NCI-H69 (cell line): ENCODE measurements at places on chromosomes 2 and 18.

DNA sequence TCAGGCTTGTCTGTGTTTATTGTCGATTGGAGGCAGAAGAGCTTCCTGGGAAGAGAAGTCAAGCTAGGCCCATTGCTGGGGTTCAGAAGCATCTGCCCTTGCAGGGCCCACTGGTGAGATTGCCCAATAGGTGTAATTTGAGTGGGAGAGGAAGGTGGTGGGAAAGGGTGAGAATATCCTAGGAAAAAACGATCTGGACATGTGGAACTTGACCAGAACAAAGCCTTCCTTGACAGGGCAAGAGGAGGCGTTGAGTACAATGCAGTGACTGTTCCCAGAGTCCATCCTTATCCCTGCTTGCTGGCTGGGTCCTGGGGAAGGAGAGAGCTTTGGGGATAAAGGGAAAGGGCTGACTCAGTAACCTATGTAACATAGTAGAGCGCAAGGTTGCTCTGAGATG lies 27.1 kb downstream of the NABP1 start:
- no peak for DNase-seq

DNA sequence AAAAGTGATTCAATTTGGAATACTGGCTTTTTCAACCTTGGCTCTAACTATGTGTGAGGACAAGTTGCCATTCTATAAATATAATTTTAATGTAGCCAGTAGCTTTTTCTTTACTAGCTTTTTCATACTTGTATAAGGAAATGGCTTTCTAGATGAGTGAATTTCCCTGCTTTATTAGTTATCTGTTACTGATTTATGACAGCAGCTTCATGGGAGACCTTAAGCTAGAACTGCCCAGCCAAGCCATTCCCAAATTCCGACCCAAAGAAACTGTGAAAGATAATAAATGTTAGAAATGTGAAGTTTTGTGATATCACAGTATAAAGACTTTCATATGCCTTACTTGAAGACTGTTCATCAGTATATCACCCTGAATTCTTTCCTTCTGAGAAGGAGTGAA lies 32.3 kb downstream of the BABAM2 start:
- DNase-seq, result no peak

DNA sequence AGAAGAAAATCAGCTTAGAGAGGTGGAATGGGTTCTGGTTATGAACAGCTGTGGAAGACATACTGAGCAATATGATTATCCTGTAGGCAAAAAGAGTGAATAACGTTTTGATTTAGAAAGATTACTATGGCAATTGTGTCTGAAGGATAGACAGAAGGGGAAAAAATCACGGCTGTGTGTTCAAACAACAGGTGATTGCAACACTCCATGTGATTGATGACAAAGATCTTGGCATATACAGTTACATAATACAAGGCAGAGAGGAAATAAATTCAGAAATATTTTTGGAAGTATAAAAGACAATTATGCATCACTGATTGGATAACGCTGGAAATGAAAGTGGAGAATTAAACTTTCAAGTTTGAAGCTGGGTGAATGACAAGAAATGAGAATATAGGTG lies 58.5 kb upstream of the KCNJ3 start:
- peak; percentile 27 for DNase-seq

DNA sequence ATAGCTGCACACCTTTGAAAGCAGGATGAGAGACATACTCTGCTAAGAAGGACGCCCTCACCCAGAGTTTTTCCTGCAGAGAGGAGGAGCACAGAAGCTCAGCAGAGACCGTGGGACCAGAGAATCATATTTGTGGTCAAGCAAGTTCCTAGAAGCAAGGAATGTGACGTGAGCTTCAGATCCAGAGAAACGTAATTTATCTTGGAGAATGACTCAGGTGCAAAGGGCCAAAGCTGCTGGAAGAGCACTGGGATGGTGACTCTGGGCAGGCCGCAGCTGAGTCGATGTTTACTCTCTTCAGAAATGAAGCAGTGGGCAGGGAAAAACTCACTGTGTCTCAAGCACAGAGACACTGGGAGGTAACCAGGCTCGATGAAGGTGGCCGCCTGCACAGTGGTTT lies 50.1 kb upstream of the IGFBP2 start:
- DNase-seq, result no peak

DNA sequence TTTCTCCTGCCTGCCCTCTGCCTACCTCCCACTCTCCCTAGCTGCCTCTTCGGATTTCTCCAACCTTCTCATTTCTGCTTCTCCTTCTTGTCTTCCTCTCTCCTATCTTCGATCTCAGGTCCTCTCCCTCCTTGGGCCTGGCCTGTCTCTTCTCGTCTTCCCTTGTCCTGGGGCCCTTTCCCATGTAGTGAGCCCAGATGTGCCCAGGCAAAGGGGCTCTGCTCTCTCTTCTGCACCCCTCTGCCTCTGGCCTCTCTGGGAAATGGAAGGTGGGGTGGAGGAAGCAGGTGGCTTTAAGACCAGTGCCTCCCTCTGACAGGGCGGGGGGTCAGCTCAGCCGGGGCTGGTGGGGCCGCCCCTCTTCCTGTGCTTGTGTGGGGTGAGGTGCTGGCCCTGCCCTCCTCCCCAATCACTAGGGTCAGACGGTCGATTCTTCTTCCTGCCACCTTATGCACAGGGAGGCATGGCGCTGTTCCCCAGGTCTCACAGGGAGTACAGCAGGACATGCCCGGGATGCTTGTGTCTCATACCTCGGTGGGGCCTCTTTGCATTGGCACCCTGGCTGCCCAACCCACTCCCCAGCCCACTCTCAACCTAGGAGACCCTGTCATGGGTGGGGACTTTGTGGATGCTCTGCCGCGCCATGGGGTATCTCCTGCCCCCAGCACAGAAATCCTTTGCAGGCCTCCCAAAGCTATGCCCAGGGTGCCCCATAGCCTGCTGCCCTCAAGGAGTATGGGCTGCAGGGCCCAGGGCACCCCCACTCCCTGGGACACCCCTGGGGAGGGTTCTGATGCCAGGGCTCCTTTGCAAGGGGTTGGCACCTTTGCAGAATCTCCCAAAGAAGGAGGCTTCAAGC lies 213.8 kb upstream of the HAAO start:
- no peak for DNase-seq

DNA sequence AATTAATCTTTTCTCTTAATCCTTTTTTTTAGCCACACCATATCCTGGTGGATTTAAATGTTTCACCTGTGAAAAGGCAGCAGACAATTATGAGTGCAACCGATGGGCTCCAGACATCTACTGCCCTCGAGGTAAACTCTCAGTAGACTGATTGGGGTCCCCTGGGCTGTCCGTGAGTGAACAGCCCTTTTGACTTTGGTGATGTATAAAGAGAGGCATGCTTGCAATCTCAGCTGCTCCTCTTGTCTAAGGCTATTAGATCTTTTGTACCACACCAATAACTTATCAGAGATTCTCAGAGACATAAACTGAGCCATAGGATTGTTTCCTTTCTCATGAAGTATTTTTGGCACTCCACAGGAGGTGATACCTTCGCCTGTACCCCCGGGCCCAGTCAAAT lies 118.6 kb downstream of the LYPD6 start:
- no peak for DNase-seq

DNA sequence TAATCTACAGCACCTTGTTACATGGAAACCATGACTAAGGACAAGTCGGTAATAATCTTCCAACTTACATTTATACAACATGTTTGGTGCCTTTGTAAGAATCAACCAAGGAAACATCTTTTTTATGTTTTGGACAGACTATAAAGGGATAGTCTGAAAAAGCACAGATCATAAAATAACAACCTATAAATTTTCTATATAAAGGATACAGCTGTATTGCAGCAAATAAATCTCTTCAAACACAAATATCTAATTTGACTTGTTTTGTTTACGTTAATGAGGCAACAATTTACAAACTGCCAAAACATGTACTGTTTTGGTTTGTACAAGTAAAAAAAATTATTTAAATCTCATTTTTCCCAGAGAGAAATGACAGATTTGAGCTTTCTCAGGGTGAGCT lies 92.5 kb downstream of the SRBD1 start:
- DNase-seq, result no peak

DNA sequence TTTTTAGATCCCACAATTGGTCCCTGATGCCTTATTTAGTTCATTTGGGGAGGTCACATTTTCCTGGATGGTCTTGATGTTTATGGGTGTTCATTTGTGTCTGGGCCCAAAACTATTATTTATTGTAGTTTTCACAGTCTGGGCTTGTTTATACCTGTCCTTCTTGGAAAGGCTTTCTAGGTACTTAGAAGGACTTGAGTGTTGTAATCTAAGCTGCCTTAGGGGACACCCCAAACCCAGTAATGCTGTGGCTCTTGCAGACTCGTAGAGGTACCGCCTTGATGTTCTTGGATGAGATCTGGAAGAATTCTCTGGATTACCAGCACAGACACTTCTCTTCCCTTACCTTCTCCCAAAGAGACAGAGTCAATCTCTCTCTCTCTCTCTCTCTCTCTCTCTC lies 25.0 kb upstream of the ITSN2 start:
- DNase-seq, result no peak

DNA sequence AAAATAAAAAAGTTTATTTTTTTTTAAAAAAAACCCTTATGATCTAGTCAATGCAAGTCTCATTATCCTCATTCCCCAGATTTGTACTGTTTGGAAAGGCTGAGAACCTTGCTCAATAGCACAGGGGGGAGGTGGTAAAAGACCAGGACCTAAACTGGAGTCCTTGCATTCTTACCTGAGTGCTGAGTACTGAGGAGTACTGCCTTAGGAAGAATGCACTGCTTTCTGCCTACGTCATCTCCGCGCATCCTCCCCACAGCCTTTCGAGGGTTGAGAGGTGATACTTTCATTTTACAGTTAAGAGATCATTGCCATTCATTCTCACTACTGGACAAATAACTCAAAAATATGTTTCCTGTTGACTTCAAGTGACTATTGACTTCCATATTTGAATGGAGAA lies 73.8 kb downstream of the MAP3K20 start:
- DNase-seq, result no peak

- no peak for DNase-seq
Measured at GRCh38 chr2:219099329-219099728, 38.6 kb upstream of the IHH start.

- peak; percentile 2 for DNase-seq
Measured at GRCh38 chr2:57437077-57437476, 609.5 kb upstream of the VRK2 start.

- DNase-seq, result no peak
Measured at GRCh38 chr2:33336036-33336625, 140.3 kb upstream of the RASGRP3 start.

DNA sequence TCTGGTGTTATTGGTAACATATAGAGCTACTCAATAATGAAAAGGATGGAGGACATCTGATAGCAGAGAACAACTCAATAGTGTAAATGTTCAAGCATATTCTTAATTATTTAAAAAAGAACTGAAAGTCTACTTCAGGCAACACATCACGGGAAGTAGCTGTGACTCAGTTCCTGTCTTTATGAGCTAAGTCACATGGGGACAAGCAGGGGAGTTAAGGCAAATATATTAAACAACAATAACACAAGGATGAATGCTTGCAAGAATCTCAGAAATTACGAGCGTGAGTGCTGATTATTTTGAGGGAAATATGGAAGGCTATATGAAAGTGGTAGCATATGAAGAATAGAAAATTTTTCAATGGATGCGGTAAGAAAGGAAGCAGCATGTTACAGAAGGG lies 4.0 kb upstream of the HNMT start:
- DNase-seq, result no peak

DNA sequence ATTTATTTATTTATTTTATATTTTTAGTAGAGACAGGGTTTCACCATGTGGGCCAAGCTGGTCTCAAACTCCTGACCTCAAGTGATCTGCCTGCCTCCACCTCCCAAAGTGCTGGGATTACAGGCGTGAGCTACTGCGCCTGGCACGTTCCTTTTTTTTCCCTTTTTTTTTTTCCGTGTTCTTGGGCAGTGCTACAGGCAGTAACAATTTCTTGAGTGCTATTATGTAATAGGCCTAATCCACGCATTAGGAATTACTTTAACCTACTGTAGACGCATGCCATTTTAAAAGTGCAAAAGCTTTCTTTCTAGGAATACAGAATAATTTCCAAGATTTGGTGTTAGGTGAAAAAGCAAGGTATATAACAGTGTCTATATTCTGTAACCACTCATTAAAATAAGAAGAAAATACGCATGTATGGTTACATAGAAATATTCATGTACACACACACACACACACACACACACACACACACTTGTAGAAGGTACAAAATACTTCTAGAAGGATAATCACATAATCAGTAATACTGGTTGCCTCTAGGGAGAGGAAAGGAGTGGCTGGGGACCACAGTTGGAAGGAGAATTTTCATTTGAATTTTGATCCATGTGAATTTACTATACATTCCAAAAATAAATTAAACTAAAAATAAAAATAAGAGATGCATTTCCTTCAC lies 92.3 kb downstream of the METTL8 start:
- no peak for DNase-seq

DNA sequence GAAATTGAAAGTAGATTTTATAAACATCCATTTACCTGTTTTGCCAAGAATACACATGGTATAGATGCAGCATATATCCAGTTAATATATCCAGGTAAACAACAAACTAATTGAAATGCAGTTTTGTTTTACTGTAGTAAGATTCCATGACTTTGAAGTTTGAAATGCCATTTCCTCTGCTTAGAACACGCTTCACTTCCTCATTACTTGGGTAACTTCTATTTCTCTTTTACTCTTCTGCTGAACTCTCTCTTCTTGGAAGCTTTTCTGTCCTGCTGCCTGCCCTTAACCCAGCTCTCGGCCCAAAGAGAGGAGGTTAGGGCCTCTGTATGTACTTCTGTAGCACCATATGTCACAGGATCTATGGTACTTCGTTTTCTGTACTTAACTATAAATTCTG lies 14.1 kb upstream of the IL1RL2 start:
- DNase-seq, result no peak
